Fibroblast of villous mesenchyme (primary cell): ENCODE measurements at places on chromosomes 16 and 17. TPM values are rescaled to one million over a fixed set of nuclear protein-coding genes. Genes with fewer than 3 reads are reported as not detected.

The USP36 gene
- total RNA-seq, result 32.4 and 33.5 TPM in 2 replicates

GRCh38 chr17:34412965-34413441 is 50.0 kb upstream of the CCL1 start:
- peak; percentile 2 for DNase-seq

DNA sequence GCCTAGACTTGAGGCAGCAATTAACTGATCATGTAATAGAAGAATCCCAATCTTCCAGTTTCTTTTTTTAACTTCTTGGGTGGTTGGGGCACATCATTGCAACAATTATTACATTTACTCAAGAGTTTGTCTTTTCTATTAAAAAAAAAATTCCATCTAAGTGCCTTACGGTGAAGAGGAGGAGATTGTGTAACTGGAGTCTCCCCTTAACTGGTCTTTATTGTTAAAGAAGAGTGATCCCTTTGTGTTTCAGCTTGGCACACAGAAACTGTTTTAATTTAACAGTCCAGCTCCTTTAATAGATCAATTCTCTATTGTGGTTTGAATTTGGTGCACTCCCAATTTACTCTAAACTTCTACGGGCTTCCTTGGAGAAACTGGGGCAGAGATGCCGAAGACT is 75.2 kb downstream of the FTO start:
- DNase-seq, result no peak

DNA sequence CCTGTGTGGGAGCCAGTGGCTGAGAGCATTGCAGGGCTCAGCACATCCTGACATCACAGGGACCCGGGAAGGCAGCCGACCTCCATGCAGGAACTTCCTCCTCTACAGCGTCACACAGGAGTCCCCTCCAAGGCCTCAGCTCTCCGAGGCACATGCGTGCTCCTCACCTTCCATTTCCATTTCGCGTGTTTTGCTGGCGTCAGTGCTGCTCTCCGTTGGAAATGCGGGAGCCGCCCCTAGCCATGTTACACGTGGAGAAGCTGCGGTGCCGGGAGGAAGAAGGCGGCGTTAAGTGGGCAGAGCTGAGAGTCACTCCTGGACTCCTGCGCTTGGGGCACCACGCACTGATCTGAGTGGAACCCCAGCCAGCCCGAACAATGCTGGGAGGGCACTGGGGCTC is 25.2 kb upstream of the CRISPLD2 start:
- DNase-seq, result peak; percentile 28

DNA sequence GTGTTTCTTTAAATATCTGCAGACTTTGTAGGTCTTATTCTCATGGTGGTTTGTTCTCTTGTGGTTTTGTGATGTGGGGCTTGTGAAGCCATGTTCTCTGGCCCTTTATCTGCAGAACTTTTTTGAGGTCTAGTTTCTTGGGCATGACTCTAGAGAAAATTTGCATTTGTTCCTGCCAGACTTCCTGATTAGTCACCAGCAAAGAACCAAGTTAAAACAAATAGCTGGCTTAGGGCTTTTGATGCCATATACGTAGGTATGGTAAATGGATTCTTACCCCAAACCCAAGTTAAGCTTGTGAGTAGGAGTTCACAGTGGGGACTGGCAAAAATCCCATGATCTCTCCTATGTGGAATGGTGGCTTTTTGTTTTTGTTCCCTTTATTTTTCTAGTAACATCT is 68.7 kb upstream of the IRX3 start:
- peak; percentile 73 for DNase-seq
